ENCODE measurements at places on chromosomes 4 and X.
A peak's percentile ranks its signal among the peaks of the same experiment; 100 is the strongest.

DNA sequence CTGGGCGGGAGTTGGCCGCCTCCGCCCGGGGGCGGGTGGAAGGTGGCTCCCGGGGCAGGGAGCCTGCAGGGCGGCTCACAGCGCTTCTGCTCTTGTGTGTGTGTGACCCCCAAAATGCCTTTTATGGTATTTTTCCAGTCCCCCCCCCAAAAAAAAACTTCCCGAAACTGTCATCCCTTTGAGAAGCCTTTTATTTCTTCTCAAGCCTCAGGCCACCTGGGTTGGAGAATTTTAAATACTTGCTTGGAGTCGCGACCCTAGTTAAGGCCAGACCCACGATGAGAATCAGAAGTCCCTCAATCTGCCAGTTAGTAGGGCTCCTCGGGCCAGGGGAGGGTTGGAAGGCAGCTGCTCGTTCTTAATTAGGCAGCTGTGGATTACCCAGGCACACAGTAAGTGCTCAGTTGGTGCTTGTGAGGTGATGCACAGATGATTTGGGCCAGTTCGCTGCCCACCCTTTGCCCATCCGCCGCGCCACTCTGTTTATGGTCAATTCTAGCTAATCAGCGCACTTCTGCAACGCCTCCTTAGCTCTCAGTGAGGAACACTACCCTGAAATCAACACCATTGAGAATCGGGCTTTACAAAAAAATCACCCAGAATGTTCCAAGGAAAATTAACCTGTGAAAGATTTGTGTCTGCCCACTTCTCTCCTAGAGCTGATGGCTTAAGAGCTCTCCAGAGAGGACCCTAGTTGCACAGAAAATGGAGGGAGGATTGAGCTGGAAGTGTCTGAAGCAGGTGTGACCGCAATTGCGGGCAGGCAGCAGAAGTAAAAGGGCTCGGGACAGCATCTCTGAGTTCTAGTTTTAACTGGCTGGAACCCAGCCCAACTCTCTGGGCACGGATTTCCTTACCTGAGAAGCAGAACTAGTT, 648 bp upstream of the SCD5 start:
- DNase-seq, result no peak

- peak; percentile 56 for DNase-seq
Observed at GRCh38 chrX:107894038-107894437, 68.4 kb downstream of the MID2 start.

DNA sequence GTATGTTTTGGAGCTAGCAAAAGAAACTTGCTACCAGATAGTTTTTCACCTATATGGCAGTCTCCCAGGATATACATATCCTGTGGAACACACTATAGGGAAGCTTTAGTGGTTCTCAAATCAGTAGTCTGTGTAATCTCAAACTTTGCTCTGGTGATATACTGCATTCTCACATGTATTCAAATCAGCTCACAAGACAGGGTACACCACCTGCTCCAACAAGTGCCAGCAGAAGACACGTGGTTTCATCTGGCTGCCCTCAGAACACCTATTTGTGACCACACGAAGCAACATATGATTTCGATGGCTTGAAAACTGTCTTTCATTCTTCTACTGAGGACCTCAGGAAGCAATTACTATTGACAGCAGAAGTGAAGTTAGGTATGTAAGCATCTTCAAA, 37.7 kb downstream of the BCLAF3 start:
- no peak for DNase-seq

- DNase-seq, result peak; percentile 40
Observed at GRCh38 chr4:185587427-185588161, 52.3 kb upstream of the PDLIM3 start.

- DNase-seq, result no peak
Observed at GRCh38 chr4:167826281-167826680, 266.1 kb upstream of the ANXA10 start.

DNA sequence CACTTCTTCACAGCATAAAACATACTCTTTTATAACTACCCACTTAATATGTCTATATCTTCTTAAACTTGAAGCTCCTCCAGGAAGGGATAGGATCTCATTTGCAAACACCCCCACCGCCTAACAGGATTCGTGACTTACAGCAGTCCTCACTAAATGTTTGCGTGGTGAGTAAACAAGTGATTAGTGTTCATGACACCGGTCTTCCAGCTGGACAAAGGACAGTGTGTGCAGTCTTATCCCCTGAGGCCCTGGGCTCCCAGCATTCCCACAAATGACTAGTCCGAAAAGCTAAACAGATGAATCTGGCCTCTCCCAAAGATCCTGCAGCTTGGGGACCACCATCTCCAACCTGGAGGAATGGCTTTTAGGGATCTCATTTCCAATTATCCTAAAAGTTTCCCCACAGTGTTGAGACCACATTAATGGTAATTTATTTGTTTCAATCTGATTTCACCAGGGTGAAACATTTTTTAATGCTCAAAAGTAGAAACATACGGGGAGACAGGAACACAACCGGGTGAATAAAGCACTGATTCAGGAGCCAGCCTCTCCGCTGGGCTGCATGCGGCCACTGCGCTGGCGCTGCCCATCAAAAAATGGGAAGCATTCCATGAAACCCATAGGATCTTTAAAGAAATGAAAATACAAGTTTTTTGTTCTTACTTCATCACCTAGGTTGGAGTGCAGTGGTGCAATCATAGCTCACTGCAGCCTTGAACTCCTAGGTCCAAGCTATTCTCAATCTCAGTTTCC, 69.2 kb downstream of the HADH start:
- no peak for DNase-seq

DNA sequence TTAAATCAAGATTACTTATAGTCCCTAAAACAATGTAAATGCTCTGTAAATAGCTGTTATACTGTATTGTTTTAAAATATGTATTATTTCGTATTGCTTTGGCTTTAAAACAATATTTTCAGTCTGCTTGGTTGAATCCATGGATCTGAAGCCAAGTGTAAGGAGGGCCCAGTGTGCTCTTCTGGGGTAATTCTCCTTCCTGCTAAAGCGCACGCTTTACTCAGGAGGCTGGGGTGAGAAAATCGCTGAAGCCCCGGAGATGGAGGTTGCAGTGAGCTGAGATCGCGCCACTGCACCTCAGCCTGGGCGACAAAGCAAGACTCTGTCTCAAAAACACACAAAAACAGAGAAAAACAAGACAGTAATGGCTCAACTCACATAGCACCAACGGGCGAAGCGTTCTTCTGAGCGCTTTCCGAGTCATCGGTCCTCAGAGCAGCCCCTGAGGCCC, 391 bp upstream of the IDUA start:
- no peak for DNase-seq

GRCh38 chr4:160835789-160836188, 1328.0 kb downstream of the FSTL5 start:
- DNase-seq, result no peak

- DNase-seq, result no peak
Observed at GRCh38 chr4:173526724-173527102, 3.3 kb downstream of the HAND2 start.

DNA sequence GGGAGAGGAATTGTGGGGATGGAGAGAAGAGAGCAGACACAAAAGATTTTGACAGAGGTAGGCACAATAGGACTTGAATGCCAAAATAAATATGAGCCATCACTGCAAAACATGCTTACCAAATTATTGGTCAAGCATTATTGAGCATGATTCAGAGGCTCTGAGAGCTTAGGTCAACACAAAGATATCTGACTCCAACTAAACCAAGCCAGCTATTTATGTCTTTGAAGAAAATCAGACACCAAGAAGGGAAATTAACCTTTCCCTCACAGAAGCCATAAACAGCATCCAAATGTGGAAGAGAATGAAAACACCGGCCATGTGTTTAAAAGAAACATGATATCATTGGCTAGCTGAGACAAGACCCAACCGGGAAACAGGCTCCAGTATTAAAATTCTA, 323.2 kb downstream of the RAB28 start:
- no peak for DNase-seq

DNA sequence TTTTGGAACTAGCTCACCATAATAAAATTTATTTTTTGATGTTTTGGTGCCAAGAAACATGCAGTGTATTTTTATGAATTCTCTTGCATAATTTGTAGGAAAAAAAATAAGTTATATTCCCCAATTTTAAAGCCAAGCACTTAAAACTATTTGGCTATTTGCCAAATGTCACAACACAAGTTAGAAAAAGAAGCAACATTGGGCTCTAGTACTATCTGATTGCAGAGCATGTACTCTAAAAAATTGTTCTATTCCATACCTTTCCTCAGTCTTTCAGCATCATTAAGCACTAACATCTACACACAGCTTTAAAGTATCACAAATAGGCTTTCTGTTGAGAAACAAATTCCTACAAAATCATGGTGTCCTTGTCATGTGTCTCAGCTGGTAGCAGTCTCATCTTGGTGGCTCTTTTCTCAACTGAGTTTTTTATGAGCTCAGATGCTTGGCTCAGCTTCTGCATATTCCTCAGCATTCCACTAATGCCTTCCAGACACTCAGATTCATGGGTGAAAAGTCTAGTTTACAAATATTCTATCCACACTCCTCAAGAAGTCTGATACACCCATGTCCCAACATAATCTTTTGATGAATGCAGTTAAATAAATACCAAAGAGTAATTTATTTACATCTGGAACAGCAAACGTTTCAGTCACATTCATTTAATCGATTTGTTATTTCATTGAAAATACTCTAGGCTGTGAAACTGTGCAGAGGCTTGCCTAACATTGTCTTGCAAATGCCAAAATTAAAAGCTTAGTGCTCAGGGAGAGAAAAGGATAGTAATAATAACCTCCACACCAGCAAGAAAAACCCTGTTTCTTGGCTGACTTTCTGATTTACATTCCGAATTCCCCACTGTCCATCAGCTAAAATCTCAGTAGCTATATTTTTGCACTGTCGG, 2209.9 kb downstream of the PCDH7 start:
- no peak for DNase-seq

- DNase-seq, result no peak
Observed at GRCh38 chrX:109922190-109922589, 80.7 kb upstream of the TMEM164 start.

DNA sequence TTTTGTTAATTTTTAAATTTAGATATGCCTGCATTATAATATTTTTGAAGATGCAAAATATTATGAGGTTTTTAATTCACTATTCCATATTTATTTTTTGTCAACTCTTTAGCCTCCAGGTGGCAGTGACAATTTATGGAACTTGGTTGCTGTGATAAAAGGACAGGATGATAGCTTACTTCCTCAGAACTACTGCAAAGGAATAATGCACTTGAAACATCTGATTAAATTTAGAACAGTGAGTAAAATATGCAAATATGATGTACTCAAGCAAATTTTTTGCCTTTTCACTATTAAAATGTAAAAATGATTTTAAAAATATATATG, 45.1 kb downstream of the SPATA4 start:
- DNase-seq, result no peak

DNA sequence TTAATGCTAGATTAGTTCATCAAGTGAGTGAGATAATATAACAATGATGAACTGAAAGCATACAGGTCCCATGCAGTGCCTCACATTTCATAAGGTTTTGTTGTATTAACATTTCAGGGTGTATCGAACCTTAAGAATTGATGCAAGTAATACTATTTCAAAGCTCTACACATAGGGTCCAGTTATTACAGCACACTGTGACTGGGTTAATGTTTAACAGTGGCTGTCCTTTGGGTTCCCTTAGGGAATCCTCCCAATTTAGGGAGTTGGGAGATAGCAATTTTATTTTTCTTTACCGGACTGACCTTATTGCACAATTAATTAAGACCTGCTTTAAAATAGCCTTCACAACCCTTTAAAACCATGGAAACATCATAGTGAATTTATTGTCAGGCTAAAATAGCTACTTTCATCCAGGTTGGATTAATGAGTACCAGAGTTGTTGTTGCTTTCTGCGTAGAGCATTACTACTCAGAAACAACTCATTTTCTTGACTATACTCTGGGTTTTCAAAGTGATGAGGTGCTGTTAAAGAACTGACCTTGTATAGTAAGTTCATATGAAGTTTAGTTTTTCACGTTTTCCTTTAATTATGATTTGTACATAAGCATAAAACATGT, 134.4 kb downstream of the AKAP4 start:
- DNase-seq, result no peak

- no peak for DNase-seq
Observed at GRCh38 chrX:123298026-123298425, 113.9 kb downstream of the GRIA3 start.

GRCh38 chrX:121013897-121014455, 28.4 kb upstream of the CT47A1 start:
- no peak for DNase-seq

DNA sequence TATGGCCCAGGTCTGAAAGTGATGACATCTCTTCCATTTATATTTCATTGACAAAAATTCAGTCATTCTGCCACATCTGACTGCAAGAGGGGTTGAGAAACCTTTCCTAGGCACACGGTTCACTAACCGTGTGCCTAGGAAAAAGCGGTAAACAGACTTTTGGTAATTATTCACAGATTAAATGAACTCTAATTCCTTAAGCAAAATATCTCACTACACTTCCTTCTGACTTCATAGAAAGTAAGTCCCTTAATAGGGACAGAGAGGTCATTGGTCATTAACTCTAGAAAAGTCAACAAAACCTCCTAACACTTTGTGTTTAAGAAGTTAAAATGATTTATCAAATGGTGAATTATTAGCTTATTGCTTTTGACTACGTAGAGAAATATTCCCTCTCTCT, 205.1 kb downstream of the PDHA2 start:
- no peak for DNase-seq

GRCh38 chrX:48573690-48574269, 504 bp upstream of the RBM3 start:
- DNase-seq, result peak; percentile 28

- peak; percentile 5 for DNase-seq
Observed at GRCh38 chr4:6470502-6471306, 1.7 kb downstream of the PPP2R2C start.

- no peak for DNase-seq
Observed at GRCh38 chr4:10296730-10297129, 160.5 kb downstream of the ZNF518B start.

DNA sequence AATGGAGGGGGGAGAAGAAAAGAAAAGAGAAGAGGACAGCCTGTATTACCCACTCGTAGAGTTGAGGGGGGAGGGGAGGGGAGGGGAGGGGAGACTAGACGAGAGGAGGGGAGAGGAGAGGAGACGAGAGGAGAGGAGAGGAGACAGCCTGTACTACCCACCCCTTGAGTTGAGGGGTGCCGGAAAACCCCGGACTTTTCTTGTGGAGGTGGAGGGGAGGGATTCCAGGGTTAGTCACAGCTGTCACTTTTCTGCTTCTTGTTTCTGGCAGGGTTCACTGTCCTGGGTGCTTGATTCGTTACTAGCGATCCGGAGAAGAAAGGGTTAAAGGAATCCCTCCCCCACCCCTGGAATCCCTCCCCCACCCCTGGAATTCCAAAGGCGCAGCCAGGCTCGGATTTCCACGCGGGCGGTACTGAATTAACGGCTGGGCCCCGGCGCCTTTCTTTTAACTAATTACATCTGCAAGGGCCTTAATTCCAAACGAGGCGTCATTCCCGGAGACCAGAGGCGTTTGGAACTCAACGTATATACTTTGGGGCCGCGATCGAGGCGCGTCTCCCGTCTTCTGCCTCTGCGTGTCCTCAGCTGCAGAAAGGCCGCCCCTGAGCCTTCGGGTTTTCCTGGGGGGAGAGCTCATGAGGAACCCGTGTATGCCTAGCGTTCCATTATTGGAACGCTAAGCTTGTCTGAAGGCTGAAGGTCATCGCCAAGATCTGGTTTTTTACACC, 20.1 kb upstream of the CSF2RA start:
- DNase-seq, result peak; percentile 23

Measured in activated CD4-positive, alpha-beta T cell treated with anti-CD3 and anti-CD28 coated beads, Interleukin-2, amount 10 ng/mL, durations not matched to agents 7 days and 5 days (primary cell).